ENCODE measurements at places on chromosomes 2 and 18.

DNA sequence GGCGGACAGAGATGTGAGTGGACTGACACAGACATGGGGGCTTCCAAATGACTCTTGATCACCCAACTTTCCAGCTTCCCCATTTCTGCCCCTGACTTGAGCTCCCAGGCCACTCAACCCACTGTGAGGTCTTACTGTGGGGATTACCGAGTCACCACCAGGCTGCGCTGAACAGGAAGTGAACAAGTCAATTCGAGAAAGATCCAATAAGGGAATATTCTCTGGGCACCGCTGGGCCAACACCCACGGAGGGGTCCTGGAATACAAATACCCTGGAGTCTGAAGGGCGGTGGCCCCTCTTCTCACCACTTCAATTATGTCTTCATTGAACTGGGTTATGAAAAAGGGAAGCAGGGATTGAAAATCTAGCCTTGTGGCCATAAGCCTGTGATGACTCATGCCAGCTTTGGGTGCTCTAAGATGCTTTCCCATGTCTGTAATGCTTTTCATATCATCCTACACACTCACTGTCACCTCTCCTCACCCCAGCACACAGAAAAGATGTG lies 37.7 kb downstream of the BCL11A start:
- no peak for DNase-seq

DNA sequence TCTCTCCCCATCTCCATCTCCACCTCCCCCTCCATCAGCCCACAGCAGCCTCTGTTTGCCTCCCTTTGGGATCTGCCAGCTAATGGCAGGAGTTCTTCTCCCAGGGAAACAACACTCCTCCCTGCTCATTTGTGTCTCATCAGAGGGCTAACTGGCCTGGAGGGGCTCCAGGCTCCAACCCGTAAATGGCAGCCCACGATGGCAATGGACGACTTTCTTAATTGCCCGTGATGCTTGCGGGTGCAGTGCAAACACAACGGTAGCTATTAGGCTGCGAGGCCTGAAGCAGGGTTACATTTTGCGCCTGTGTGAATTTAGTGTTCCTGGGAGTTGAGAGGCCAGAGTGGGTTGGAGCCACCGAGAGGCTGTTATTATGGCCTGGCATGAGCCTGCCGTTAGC lies 285.1 kb downstream of the TNS1 start:
- DNase-seq = no peak

DNA sequence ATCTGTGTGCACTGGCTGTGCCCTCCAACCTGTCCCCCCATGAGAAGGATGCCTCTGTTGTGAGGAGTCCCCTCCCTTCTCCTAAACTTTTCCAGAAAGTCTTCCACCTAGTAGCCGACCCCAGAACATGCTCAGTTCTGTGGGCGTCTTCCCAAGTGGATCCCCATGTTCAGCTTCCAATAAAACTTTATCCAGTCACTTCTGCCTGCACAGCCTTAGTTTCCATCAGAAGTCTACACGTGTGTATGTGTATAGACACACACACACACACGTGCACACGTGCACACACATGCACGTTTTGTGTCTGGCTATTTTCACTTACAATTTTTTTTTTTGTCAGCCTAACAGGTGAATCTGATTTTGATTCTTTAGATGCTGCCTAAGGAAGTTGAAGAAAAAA lies 115.1 kb downstream of the RTP5 start:
- DNase-seq = no peak

DNA sequence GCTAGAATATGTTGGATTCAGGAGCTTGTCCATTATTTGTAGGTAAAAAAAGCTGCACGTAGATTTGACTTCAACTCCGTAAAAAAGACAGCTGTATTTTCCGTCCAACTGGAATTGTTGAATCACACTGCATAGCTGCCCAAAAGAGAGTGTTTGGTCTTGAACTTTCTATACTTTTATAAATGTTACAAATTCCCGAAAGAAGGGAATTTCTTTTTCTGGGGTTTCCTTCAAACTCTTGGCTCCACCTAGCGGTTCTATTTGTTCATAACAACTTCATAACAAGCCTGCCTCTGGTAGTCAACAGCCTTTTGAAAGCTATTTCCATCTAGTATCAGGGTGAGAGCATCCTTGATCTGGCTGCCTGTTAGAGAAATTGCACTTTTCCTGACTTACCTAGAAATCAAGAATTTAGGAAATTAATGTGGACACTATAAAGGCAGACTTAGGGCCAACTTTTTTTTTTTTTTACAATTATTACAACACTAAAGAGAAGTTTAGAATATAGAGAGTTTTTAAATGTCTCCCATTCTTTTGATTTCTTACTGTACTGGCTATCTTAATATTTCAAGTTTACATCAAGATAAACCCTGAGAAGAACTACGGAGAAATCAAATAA lies 48.1 kb downstream of the TMEM185B start:
- DNase-seq = peak; percentile 19

DNA sequence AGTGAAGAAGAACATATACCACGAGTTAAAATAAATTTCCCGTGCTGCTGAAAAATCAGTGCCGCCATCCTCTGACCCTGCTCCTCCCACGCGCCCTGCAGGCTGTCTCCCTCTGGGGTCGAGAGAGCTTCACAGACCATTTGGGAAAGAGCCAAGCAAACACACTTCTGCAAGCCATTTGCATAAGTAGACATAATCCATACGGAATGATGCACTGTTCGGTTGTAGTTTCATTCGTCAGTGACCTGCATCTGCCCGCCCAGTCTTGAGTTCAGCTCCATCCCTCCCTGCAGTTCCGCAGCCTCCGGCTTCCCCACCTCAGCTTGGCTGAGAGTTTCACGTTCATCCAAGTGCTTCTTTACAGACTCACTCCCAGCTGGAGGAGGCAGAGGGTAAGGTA lies 69.6 kb downstream of the TRAPPC12 start:
- no peak for DNase-seq

GRCh38 chr2:37600735-37601134 lies 70.7 kb downstream of the CDC42EP3 start:
- no peak for DNase-seq

DNA sequence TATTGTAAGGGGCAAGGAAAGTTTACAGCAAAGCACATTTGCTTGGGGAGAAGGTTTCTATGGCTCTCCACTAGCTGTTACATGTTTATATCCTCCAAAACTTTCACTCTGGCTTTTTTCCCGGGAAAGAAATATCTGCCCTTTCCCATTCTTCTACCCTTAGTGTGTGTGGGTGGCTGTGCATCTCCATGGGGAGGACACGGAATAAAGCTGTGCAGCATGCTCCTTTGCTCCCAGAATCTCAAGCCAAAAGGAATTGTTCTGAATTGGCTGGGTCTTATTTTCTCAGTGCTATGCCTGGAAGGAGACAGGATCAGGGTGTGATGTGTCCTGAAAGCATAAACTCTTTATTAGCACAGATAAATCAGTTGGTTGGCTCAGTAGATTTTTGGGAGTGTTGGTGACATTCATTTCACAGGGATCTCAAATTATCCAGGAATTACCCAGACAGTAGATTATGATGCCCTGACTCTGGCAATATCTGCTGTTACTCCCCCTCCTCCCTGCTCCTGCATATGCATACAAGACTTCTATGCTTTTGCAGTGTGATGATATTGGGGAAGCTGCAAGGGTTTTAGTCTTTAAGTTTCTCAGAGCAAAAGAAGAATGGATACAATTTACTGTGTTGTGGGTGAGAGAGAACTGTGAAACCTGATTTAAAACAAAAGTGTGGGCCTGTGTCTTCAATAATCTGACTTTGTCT lies 63.1 kb downstream of the PARD3B start:
- no peak for DNase-seq

DNA sequence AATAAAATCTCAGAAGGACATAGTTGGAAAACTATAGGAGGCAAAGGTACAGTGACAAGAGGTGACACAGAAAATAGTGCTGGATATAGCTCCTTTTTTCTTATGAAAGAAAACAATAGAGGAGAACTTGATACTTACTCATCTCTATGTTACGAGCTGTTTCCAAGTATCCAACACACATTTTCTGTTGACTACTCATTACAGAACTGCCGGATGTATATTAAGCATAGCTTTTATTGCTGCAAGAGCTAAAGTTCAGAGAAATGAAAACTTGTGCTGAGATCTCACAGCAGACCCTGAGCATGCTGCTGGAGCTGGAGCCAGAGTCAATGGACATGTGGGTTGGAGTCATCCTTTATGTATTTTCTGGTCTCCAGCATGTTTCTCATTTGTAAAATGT lies 210.0 kb upstream of the NT5C1B start:
- no peak for DNase-seq

- peak; percentile 64 for DNase-seq
These were observed 706 bp upstream of the BCL11A start for GRCh38 chr2:60554074-60554645.

- no peak for DNase-seq
These were observed 37.1 kb upstream of the SMAD7 start for GRCh38 chr18:48987821-48988220.

DNA sequence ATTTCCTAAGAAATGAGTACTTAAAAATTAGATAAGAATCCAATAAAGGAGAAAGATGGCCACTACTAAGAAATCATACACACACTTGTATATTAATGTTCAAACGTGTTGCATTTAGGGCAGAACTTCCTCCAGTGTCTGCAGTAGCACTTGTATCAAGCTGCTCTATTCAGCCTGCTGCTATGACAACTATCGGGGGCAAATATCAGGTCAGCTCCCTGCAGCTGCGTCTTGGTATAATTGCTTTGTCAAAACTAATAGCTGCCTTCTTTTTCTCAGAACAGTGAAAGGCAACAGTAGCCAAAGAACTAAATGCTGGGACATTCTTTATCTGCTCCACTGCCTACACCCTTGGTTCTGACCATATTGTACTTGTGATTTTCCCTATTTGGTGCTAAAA lies 300.7 kb downstream of the NOL4 start:
- no peak for DNase-seq

- no peak for DNase-seq
These were observed 143.7 kb downstream of the SP3 start for GRCh38 chr2:173821451-173821850.

DNA sequence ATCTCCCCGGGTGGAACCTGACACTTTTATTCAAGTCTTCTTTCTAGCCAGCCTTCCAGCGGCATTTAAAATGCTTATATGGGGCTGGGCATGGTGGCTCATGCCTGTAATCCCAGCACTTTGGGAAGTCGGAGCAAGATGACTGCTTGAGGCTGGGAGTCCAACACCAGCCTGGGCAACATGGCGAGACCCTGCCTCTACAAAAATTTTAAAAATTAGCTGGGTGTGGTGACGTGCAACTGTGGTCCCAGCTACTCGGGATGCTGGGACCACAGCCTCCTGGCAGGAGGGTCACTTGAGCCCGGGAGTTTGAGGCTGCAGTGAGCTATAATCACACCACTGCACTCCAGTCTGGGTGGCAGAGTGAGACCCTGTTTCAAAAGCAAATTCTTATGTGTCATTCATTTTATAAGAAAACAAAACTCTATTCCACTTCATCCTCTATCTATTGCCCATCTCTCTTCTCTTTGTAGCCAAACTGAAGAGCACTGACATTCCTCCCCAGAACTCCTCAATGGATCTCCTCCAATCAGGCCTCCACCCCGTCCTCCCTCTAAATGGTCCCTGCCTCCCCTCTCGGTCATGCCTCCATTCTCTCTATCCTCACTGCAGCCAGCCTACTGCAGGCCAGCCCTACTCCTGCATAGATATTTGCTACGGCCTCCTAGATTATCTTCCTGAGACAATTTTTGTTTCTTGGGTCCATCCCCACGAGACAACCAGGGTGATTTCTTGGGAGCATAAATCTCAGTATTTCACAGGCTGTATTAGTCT lies 18.0 kb upstream of the RHOB start:
- no peak for DNase-seq

GRCh38 chr2:166439078-166439477 lies 55.0 kb downstream of the SCN7A start:
- no peak for DNase-seq

- DNase-seq = no peak
These were observed 15.7 kb downstream of the PLEKHB2 start for GRCh38 chr2:131120815-131121317.

GRCh38 chr2:60540074-60540473 lies 13.4 kb downstream of the BCL11A start:
- no peak for DNase-seq

GRCh38 chr18:61754039-61754583 lies 138.7 kb downstream of the RNF152 start:
- DNase-seq = no peak

GRCh38 chr2:45018023-45018422 lies 8.8 kb upstream of the SIX2 start:
- DNase-seq = no peak

- no peak for DNase-seq
These were observed 23.9 kb downstream of the CHN1 start for GRCh38 chr2:174981331-174981730.

GRCh38 chr2:38581193-38582147 lies 21.3 kb downstream of the HNRNPLL start:
- DNase-seq = peak; percentile 46

GRCh38 chr2:191122638-191123294 lies 28.0 kb downstream of the STAT4 start:
- no peak for DNase-seq

DNA sequence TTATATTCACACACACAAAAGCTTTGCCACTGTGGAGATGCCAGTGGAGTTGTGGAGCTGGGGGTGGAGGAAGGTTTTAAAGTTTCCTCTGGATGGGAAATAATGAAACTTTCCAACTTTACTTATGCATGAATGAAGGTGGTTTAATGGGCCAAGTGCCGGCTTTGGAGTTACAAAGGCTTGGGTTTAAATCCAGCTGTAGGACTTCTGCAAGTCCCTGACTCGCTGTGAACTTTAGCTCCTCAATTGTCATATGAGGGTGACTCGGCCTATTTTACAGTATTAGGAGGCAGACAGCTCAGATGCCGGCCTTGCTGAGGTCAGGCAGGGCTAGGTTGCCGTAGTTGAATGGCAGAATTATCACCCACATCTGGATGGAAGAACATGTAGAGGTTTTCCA lies 415.8 kb upstream of the TRIB2 start:
- DNase-seq = no peak

- no peak for DNase-seq
These were observed 24.1 kb downstream of the CABLES1 start for GRCh38 chr18:23159344-23159743.

DNA sequence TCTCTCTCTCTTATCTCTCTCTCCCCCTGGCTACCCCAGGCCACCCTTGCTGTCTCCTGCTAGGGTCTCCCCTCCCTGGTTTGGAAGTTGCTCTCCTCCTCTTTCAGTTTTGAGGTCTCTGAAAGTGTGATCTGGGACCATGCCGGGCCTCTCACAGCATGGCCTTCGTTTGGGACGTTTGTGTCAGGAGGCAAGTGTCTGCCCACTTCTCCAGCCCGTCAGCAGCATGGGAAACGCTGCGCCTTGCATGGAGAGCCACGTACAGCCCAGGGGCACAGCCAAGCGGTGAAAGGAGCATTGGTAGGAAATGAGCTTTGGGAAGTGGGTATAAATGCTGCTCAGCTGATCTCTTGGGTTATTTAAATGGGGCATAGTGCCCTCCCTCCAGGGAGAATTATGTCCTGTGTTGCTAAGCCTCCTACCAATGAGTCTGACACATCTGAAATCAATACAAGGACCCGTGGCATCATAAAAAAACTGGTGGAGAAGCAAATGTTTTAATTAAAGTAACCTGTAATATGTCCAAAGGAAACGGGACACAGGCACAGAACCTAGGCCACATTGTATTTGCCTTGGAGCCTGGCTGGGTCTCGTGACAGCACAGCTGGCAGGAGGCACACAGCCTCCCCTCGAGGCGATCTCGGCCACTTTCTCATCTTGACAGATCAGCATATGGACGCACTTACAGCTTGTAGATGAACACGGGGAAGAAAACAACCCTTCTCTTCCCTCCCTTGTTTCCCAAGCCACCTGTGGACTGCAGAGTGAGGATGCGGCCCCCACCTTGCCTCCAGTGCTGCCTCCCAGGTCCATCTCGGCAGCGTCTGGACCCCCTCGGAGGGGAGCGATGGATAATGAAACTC lies 72.7 kb downstream of the SH3RF3 start:
- DNase-seq = no peak
